Activated CD4-positive, alpha-beta T cell treated with anti-CD3 and anti-CD28 coated beads for 1 hour (primary cell): ENCODE measurements at places on chromosomes 4 and X.

GRCh38 chr4:25760048-25760447 lies 102.7 kb downstream of the SEL1L3 start:
- DNase-seq, result no peak

DNA sequence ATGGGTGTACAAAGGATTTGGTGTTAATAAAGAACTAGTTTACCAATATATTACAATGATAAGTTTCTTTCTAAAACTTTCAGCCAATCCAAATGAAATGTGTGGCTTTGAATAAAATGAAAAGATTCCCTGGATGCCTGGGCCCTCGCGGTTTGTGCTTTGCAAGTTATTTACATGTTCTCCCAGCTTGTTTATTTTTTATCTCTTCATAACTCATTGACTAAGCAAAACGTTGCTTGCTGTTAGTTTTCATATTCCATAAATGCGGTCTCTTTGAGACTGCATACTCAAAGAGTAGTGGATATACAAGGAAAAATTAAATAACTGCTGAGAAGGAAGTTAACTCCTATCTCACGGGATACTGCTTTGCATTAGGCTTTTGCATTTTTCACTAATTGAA lies 26.0 kb downstream of the FHDC1 start:
- no peak for DNase-seq

DNA sequence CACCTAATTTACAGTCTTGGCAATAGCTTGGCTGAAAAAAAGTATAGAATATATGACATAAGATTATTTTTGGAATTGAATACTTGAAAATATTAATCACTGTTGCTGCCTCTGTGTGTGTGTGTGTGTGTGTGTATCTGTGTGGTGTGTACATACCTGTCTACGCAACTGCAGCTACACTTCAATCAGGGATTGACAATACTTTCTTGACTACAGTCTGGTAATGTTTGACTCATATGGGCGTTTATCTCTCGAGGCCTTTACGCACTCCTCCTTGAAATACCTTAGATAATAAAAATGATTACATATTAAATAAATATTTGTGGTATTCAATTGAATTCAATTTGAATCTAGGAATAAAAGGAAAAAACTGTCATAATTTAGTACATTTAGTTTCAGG lies 565.2 kb downstream of the PCDH18 start:
- no peak for DNase-seq

- DNase-seq, result no peak
Observed at GRCh38 chrX:130504019-130504418, 102.2 kb downstream of the RBMX2 start.

- DNase-seq, result no peak
Observed at GRCh38 chr4:88341227-88342192, 37.1 kb upstream of the HERC6 start.

- DNase-seq, result no peak
Observed at GRCh38 chrX:39850630-39851152, 247.1 kb downstream of the BCOR start.

DNA sequence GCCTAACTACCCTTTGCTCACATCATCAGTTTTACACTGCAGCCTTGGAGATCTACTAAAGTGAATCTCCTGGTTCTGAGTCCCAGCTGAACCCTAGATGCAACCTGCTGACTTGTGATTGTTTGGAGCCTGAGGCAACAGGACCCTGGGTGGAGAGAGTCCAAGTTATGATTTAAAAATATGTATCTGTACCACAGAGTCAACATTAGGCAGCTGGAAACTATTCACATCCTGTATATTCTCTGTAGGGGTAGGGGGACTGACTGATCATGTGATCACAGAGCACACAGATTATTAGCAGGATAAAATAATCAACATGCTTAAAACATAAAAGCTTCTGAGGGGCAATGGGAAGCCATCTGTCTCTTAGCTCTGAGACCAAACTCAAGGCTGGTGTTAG lies 52.1 kb downstream of the CT47B1 start:
- no peak for DNase-seq

DNA sequence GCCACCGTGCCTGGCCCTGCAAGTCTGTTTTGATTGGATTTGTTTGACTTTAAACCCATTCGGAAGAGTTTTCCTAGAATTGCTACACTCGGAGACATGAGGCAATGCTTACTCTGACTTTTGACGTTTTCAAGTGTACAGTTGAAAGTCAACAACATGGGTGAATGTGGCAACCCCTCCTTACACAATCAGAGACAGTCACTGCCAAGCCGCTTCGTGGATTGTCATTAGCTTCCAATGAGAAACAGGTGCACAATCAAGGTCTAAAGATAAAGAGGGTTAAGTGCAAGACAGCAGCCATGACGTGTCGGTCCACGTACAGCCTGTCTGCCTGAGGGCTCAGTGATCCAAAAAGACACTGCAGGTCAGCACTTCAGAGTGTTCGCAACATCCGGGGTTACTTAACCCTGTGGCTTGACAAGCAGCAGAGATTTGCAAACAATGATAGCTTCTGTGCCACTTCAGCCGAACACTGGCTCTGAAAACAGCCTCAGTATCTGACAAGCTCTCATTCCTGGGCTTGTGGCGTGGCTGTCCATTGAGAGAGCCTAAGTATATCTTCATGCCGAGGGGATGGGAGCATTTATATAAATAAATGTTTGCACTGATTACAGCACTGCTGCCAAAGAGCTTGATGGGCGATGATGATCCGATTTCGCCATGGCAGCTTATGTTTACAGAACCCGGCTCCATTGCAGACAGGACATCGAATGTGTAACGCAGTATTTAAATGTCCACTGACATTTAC lies 180.0 kb downstream of the DHRSX start:
- no peak for DNase-seq

DNA sequence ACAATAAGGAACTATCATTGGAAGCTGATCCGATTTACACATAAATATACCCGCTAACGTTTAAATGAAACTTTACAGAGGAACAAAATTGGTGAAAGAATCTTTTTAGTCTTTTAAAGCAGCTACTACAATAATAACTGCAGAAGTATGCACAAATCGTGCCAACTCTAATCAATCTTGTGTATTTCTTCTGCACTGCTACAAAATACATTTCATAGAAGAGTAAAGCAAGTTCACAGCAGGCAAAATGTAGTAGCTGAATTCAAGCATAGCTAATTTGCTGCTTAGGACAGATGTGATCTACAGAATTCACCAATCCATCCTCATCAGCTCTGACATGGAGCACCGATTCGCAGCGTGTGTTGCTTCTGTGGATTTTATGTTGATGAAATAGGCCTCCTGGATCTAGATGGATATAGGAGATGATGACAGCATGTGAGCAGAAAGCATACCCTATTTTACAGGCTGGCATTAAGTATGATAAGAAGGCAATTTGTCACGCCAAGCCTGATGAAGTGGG lies 367.3 kb upstream of the FGF13 start:
- DNase-seq, result no peak

DNA sequence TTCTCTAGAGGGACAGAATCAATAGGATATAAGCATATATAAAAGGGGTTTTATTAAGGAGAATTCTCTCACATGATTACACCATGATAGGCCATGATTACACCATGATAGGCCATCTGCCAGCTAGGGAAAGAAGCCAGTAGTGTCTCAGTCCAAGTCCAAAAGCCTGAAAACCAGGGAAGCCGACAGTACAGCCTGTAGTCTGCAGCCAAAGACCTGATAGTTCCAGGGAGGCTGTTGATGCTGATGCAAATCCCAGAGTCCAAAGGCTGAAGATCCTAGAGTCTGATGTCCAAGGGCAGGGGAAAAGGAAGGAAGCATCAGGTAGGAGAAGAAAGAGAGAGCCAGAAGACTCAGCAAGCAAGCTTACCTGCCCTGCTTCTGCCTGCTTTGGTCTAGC lies 411.3 kb upstream of the EMCN start:
- no peak for DNase-seq
